ENCODE measurements at places on chromosomes 16 and 17.

- no peak for DNase-seq
Measured at GRCh38 chr17:80330276-80330675, 69.6 kb downstream of the RNF213 start.

- DNase-seq = no peak
Measured at GRCh38 chr16:48124266-48124665, 31.5 kb downstream of the ABCC12 start.

GRCh38 chr17:27555339-27555738 lies 75.6 kb upstream of the LGALS9 start:
- no peak for DNase-seq

- no peak for DNase-seq
Measured at GRCh38 chr17:77312786-77313599, 172.2 kb downstream of the SEC14L1 start.

GRCh38 chr16:78763821-78764440 lies 664.5 kb downstream of the WWOX start:
- no peak for DNase-seq

Data from activated CD4-positive, alpha-beta T cell treated with anti-CD3 and anti-CD28 coated beads for 24 hours (primary cell).